ENCODE measurements at places on chromosomes 12 and 14.

DNA sequence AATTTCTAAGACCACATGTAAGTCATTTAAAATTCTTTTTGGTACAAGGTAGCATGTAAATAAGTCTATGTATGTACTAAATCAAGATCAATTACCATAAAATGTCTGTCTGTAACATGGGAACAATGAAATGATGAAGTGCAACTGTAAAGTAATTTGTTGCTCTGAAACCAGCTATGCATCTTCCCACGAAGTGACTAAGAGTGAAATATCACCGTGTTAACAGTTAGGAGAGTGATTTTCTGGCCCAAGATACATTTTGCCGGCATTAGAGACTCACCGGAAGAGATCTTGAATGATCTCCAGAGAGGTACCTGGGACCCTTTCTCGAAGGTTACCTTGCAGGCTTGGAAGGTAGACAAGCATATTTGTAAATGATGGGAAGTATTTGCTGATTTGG, 105.8 kb downstream of the SAMD4A start:
- no peak for DNase-seq

DNA sequence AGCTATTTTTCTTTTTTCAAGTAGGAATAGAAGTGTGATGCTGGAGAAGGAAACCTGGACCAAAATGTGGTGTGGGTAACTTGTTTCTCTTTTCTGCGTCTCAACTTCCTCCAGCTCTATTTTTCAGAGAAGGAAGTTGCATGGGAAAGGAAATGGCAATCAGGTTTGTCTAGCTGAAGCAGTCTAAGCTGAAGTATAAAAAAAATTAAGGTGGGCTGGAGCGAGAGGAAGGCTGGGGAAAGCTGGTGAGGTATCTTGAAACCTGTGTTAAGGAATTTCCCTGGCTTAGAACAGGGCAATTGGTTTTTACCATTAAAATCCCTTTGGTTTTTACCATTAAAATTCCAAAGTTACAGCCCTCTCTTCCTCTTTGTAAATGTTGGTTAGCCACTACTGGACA, 34.2 kb upstream of the NINJ2 start:
- no peak for DNase-seq

DNA sequence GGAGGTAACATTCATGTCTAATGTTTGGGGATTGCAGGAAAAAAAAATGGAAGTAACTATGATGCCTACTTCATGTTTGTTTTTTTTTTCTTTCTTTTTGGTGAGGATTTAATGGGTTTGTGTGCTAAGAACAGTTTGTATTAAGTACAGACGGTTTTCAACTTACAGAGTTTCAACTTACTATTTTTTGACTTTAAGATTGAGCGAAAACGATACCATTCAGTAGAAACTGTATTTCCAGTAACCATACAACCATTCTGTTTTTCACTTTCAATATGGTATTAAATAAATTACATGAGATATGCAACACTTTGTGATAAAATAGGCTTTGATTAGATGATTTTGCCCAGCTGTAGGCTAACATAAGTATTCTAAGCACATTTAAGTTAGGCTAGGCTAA, 10.4 kb downstream of the TECPR2 start:
- no peak for DNase-seq

- DNase-seq: no peak
These were observed 279.4 kb downstream of the TMTC2 start for GRCh38 chr12:82966001-82966559.

GRCh38 chr12:22731236-22731635, 106.3 kb downstream of the ETNK1 start:
- DNase-seq: no peak

DNA sequence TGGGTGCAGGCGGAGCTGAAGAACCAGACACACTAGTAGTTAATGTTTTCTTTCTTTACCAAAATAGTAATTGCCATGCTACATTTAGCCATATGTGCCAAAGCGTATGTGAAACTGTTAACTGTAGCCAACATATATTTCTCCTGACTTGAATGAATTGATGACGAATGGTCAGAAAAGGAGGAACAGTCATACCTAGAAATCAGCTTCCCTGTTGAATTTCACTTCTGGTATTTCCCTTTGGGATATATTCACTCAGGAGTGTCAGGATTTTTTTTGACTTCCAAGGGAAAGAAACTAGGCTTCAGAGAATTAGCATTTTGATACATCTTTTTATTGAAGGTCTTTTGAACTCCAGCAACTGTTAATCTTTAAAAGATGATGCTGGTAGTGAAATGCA, 87.0 kb downstream of the ERC1 start:
- DNase-seq: no peak

DNA sequence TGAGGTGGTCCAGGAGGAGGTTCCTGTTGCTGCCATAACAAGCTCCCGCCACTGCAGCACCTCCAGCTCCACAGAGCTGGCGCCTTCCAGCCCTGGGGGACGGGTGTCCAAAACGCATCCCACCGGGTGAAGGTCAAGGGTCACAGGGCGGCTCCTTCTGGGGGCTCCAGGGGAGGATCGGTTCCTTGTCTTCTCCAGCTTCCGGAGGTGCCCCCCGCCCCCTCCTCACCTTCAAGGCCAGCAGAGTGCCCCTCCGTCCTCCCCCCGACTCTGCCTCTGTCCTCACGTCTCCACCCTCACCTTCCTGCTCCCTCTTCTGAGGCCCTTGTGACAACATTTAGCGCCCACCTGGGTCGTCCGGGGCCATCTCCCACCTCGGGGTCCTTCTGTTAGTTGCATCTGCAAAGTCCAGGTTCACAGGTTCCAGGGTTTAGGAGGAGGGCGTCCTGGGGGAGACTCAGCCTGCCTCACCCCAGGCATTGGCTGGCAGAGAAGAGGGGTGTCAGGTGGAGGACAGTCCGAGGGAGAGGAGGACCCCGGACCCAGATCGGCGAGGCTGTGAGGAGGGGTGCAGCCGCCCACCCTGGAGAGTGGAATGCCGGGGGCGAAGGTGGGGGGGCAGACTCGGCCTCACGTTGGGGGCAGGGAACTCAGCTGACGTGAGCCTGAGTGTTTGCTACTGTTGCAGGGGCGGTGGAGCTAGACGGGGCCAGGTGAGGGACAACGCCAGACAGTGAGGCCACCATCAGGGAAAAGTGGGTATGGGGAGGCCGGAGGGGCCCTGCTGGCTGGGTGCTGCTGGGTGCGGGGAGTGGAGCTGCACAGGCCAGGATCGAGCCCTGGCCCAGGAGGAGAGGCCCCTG, 205.5 kb upstream of the C14orf180 start:
- DNase-seq: no peak

DNA sequence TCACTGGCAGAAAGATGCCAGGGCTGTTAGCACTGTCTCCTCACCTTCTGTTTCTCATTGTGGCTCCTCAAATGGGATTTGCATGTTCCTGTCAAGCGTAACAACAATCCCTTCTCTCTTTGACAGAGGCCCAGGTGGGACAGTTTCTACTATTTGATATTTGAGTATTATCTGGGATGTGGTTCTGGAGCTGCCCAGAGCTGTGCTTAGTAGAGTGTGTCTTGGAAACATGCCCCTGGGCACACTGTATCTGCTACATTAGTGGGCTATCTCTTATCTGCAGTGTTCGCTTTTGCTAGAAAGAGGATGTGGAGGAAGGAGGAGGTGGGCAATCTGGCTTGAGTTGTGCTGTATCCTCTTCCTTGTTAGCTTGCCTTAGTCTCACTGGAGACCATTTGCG, 3.8 kb upstream of the ACADS start:
- no peak for DNase-seq

GRCh38 chr12:29781705-29782266, 2.0 kb downstream of the TMTC1 start:
- DNase-seq: no peak

GRCh38 chr14:68230950-68231717, 411.6 kb downstream of the RAD51B start:
- DNase-seq: no peak

GRCh38 chr12:83136411-83136810, 449.7 kb downstream of the TMTC2 start:
- DNase-seq: no peak

DNA sequence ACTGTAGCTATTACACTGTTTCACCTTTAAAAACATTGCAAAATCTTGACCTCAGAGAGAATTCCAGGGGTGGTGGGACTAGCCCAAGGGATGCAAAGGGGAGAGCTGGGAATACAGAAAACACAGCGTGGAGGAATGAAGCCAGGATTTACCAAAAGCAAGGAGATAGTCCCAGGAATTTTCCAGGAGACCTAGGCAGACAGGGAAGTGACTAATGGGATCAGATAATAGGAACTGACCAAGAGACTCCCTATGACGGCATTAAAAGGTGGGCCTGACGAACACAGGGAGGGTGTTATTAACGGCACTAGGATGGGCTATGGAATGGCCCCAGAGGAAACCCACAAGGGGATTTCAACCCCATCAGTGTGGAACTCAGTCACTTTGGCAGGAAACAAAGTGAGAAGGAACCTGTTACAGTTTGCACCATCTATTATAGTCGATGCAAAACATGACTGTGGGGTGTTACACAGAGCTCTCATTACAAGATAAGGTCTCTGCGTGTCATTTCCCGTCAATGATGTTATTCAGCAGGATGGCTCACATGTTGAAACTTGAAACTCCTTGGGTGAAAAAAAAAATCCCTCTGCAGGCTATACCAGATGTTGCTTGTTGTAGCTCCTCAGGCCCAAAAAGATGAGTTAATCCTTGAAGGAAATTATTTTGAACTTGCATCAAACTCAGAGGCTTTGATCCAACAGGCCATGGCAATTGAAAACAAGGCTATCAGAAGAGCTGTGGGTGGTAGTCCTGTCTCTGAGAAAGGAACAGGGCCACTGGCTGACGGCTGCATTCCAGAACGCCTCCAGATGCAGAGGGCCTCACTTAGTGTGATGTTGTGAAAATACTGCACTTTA, 58.7 kb downstream of the DRAM1 start:
- no peak for DNase-seq

- DNase-seq: no peak
These were observed 54.9 kb upstream of the NCOR2 start for GRCh38 chr12:124622331-124622730.

- DNase-seq: no peak
These were observed 39.1 kb upstream of the FRS2 start for GRCh38 chr12:69430942-69431590.

DNA sequence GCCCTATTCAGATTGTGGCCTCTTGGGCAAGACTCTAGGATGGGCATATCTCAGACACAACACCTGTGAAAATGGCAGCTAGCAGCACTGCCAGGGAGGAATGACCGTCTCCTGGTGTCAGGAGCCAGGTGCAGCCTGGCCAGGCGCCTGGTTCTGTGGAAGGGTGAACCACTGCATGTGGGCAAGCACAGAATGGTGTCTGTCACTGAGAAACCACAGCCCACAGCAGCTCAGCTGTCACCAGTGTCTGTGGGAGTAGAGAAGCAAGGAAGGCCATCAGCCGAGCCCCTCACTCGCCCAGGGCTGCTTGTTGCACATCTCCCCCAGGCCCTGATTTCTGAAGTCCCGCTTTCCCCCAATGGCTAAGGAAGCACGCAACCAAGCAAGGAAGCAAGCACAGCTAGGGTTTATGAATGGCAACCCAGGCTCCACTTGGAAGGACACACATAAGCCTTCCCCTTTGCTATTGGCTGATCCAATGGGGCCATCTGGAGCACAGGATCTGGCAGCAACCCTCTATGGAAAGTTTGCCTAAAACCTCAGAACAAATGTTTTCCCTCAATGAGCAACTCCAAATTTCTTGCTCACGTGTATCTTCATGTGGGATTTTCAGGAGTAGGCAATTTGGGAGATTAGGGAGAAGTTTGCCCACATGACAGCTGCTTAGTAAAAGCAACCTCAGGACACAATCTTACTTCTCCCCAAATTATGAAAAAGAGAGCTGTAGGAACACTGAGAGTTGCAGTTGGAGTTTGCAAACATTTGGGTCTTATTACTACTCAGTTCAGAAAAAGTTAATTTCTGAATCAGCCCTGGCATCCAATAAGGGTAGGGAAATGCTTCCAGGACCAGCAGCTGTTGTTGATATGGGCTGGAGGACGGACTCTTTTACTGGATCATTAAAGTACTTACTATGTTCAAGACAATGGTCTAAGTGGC, 44.7 kb downstream of the GPHB5 start:
- no peak for DNase-seq

DNA sequence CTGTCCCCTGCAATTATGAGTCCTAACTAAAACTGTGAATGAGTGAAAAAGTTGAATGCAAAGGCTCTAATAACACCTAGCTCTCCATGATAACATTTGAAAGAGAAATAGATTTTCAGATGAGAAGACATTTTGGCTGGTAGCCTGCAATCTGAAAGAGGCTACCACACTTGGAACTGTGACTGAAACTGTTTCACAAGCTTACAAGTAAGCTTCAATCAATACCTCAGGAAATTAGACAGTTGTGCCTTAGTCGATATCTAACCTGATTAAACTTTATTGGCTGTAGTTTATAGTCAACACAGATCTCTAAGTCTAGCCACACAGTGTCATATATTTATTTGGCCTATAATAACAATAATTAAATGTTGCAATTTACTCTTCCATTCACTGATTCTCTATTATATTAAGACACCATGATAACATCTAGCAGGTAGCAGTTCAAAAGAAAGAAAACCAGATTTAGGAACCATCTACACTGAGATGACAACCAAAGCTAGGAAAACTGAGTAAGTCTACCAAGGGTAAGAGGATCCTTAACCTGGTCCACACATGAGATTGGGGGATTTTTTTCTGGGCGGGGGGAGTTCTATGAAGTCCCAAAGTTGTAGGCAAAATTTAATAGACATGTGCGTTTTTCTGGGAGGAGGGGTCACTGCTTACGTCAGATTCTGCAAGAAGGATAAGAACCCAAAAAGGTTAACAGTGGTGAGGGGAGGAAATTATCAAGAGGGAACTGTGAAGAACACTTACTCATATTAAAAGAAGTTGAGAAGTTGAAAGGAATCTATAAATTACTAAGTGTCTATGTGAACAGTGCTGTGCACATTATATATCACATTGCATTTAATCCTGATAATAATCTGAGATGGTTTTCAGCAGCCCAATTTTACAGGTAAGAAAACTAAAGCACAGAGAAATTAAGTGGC, 65.8 kb downstream of the NUMB start:
- no peak for DNase-seq

DNA sequence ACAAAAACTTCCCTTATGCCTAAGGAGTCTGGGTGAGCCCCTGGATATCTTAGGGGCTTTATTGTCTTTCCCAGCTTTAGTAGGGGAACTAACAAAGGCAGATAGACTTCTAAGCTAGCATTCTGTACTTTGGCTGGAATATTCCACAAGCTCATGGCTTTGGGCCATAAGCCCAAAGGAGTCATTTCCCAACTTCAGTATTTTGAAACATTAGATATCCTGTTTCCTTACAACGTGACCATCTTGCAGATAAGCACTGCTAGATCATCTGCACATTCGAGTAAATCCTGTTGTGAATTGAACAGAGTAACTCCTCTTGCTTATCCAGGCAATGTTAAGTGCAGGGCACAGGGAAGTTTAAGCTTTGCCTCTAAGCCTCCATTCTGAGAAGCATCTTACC, 70.6 kb upstream of the ACTN1 start:
- no peak for DNase-seq

DNA sequence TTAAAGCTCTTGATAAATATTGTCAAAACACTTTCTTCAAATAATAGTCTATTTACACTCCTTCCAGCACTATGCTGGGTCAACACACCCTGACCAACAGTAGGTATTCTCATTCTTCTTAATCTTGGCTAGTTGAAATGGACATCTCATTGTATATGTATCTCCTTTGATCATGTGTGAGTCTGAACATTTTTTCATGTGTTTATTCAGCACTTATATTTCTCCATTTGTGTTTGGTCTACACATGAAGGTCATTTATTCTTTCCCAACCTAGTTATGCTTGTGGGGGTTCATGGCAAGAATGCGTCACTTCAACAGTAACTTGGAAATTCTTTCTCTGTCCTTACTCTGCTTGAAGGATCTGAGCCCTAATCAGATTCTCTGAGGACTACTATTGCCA, 133.1 kb upstream of the ARID2 start:
- no peak for DNase-seq

- no peak for DNase-seq
These were observed 31.0 kb downstream of the FOXN4 start for GRCh38 chr12:109277899-109278762.
